ENCODE measurements at places on chromosomes 2 and 18.

DNA sequence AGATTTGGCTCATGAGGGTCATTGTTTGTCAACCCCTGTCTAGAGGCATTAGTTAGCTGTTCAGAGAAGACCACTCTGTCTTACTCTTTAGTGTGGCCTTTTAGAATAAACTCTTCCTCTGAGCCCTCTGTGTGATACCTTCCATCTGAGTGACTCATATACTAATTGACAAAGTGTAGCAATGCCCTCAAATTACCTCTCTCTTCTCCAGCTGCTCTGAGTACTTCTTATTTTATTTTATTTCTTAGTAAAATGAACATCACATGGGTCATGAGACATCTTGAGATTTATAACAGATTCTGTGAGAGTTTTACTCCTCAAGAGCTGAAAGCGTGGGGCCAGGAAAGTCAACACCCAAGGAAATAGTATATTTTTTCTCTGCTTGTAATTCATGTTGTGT, 67.4 kb downstream of the KCTD18 start:
- DNase-seq = no peak

DNA sequence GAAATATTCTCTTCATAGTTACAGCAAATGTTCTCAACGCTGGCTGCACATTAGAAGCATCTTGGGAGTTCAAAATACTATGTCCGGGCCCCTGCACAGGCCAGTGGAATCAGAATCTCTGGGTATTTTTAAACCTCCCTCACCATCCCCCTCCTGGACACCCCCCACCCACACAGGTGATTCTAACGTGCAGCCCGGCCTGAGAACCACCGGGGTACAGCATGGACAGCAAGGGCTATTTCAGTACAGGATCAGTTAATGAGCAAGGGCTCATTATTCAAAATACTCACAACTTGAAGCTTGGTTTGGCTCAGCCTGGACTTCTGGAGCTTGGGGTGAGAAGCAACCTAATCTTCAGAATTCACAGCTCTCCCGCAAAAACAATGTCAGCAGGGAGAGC, 31.4 kb downstream of the INO80C start:
- DNase-seq = no peak

DNA sequence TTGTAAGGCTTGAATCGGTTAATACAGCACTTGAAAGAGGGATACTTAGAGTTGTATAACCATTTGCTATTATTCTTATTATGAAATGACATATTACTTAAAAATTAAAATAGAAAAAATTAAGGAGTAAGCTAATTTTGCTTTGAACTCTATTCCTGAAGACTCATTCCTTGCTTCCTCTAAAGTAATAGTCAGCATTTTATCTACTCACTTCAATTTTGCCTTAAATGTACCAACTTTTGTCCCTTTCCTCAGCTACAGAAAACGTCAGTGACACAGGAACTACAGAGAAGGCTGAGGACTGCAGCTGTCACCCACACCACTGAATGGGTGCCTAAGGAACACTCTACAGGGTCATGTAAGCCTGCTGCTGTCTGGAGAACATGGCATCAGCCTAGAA, 80.7 kb upstream of the OSR1 start:
- no peak for DNase-seq

- DNase-seq = no peak
Observed at GRCh38 chr2:102001767-102002142, 10.0 kb downstream of the IL1R2 start.

GRCh38 chr2:208072250-208072892, 47.0 kb upstream of the PLEKHM3 start:
- peak; percentile 73 for DNase-seq

- DNase-seq = no peak
Observed at GRCh38 chr2:3872451-3872850, 169.1 kb downstream of the DCDC2C start.

GRCh38 chr2:106982350-106982749, 96.4 kb upstream of the ST6GAL2 start:
- DNase-seq = no peak

GRCh38 chr2:119252186-119253113, 28.8 kb downstream of the STEAP3 start:
- no peak for DNase-seq

DNA sequence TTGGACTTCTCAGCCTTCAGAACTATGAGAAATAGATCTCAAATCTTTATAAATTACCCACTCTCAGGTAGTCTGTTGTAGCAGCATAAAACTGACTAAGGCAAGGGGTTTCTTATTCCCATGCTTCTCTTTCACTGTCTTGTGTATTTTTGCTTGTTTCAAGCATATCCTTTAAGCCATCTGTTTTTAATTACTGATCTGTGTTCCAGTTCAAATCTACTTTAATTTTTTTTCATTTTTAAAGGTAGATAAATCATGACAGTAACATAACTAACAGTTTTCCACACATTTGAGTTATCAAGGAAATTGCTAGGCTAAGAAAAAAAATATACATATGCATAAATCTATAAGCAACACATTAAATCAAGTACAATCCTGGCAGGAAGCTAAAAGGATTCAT, 317.9 kb upstream of the TNP1 start:
- no peak for DNase-seq

GRCh38 chr2:135790423-135790822, 46.6 kb downstream of the LCT start:
- no peak for DNase-seq

- DNase-seq = no peak
Observed at GRCh38 chr2:96142217-96143113, 2.8 kb downstream of the DUSP2 start.

DNA sequence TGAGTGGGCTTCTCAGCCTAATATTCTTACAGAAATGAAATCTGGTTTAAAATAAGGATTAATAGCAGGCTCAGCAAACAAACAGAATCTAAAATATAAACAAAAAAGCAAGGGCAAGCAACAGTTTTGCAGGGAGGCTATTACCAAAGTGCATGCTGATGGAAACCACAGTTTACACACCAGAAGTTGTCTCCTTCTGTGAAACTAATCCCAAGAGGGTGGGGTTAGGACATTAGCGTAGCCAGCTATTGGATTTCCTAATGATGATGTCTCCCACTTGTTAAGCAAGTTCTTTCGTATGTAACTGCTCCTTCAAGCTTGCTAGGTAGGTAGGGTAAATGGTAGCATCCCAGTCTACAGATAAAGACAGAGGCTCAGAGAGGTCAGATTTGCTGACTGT, 65.0 kb upstream of the TSPYL6 start:
- no peak for DNase-seq

- DNase-seq = no peak
Observed at GRCh38 chr2:196988639-196989038, 62.1 kb upstream of the PGAP1 start.

DNA sequence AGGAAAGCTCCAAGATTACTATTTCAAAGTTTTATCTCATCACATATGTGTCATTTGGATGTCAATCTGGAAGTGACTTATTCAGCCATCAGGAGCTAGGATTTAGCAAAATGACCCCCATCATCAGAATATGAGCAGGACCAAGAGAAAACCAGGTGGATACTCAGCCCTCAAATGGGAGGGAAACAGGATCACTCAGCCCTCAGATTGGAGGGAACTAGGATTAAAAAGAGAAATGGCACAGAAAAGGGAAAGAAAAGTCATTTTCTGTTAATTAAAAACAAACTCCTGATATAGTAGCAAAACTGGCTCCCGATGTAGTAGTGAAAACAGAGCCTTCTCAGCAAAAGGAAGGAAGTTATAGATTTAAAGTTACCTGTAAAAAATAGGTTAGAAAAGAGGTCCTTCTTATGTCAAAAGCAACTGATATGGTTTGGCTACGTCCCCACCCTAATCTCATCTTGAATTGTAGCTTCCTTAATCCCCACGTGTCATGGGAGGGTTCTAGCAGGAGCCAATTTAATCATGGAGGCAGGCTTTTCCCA, 69.0 kb upstream of the MYCN start:
- no peak for DNase-seq

GRCh38 chr2:62884514-62884913, 166.1 kb upstream of the OTX1 start:
- no peak for DNase-seq

GRCh38 chr18:53944721-53945120, 279.7 kb downstream of the MBD2 start:
- DNase-seq = peak; percentile 4

GRCh38 chr18:564708-565561, 15.2 kb upstream of the CETN1 start:
- no peak for DNase-seq

- no peak for DNase-seq
Observed at GRCh38 chr2:55099878-55100820, 49.9 kb upstream of the RTN4 start.

- no peak for DNase-seq
Observed at GRCh38 chr18:12281861-12282260, 26.2 kb upstream of the TUBB6 start.

DNA sequence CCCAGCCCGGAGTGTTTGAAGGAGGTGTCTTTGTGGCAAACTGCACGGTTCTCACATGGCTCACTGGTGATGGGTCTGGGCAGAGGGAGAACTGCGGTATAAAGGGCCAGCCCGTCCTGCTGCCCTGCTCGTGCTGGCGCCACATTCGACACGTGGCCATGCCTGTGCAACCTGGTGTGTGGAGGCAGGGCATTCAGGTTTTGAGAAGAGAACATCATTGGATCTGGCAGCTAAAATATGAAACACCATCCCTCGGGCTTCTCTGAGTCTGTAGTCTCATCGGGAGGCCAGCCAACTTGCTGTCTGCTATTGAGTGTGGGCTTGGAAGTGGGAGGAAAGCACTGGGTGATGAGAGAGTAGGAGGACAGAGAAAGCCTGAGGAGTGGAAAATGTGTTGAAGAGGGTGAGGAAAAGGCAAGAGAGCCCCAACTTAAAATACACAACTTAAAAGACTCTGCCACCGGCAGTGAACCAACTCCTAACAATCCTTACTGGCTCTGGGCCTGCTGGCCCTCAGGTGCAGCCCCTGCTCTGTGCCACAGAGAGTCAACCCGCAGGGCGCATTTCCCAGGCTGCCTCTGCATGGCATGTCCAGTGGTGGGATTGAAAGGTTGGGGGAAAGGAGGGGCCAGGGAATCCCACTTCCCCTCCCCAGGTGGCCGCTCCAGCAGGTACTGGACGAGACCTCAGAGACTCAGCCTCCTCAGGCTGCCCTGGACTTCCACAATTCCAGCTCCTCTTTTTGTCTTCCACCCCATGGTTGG, 112.7 kb upstream of the DLX2 start:
- no peak for DNase-seq

DNA sequence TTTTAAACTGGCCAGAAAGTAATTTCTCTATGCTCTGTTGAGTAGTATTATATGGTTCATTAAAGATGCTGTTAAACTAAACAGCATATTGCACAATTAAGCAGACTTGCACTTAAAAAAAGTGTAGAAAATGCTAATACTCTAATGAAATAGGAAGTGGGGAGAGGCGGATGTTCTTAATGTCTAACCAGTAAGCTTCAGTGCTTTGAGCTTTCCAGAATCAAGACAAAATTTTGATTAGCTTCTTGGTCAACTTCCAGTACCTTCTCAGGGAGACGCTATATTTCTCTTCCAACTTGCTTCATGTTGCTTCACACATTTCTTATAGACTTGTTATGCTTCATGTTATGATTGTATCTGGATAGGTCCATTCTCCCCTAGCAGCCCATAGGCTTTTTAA, 89.1 kb downstream of the MAP2 start:
- no peak for DNase-seq

DNA sequence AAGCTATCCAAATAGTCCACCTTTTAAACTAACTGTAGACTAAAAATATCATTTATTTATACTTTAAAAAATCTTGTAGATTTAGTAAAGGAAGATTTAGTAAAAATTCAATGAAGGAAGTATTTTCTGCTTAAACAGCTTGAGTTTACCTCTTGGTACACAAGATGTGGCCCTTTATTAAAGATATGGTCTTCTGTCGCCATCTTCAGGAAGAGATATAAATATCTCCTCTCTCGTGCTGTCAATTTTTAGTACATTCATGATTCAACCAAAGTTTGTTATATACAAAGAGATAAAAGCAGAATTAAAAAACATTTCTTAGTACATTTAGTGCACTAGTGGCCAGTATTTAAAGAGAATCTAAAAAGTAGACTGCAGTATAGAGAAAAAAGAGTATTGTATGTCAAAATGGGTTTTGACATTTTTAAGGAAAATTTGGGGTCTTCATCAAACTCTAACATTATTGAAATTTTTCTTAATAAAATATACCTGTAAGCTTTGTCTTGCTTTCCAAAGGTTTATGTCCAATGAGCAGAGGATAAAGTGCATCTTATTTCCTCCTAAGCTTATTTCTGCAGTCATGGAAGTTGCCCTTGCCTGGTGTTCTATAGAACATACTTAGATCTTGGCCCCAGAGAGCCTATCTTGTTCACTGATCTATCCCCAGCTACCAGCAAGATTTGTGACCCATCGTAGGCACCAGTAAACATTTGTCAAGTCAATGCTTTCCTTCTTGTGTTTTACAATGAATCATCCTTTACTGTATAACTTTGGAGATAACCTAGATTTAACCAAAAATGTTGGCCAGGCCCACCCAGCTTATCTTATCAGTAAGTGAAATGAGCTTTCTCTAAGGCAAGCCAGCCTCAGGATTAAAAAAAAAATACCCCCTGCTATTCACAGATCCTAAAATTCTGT, 18.5 kb upstream of the EML6 start:
- no peak for DNase-seq

- DNase-seq = no peak
Observed at GRCh38 chr2:162217598-162217997, 25.6 kb downstream of the FAP start.

DNA sequence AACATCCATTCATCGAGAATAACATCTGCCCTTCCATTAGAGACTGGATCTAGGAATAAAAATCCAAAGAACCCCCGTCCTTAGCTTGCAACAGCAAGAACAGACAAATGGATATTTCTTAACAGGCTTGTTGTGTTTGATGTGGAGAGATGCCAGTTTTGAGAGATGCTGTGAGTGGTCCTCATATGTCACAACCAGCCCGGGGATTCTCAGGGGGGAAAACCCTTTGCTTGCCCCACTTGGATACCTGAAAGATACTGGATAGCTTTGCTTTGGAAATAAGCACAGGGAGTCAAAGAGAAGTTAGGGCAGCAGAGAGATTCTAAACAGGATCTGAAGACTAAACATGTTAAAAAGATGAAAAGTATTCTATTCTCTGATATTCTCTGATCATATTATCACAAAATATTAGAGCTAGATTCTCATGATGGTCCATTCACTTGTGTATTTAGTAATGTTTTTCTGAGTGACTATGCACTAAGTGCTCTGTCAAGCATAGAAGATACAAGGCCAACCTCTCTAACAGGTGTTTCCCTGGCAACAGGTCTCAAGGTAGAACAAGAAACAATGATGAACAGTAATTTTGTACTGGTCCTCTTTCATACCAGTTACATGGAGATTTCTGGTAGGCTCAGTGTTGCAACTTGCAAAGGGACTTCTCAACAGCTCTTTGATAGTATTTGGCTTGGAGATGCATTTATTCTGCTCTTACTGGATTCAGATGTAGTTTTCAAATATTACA, 348.2 kb downstream of the MYCN start:
- DNase-seq = no peak

- DNase-seq = no peak
Observed at GRCh38 chr2:197239434-197239833, 71.1 kb downstream of the ANKRD44 start.
